Hippocampal formation (tissue), 2 donors: ENCODE measurements at places on chromosomes 1 and 21.

- no peak for DNase-seq
Observed at GRCh38 chr1:67769633-67770256, 63.5 kb downstream of the GNG12 start.

DNA sequence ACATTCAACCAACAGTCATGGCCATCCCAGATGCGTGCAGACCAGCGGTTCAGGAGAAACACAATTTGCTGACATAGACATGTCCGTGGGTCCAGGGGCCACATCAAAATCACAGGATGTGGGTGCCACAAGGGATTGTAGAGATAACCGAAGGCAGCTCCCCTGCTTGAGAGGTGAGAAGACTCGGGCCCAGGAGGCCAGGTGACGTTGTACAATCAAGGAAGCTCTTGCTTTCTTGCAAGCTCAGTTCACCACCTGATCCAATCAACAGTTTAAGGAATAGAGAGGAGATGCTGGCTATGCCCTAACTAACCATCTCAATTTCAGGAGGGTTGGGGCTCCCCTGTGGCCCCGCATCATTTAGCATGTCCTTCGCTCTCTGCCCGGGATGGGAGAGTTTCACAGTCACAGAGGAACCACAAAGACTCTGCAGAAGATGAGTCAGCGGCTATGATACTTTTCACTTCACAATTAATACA lies 19.5 kb downstream of the UBASH3A start:
- DNase-seq: no peak

- DNase-seq: no peak
Observed at GRCh38 chr1:3597599-3597964, 13.7 kb downstream of the MEGF6 start.

DNA sequence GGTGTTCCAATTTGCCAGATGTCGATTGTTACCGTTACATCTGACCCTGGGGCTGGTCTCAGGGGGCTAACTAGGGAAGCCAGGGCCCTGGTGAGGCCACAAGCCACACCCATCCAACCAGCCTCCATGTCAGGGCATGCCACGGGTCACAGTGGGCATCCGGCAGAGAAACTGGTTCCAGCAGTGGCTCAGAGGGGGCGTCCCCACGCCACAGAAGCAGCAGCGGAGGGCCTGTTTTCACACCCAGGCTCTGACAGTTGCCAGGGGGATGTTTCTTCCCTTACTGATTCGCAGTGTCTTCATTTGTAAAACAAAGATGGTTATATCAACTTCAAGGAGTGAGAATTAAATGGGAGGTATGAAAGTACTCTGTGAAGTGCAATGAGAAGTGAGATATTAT lies 75.0 kb upstream of the COX20 start:
- no peak for DNase-seq

GRCh38 chr1:16442265-16442664 lies 1.7 kb downstream of the NECAP2 start:
- DNase-seq: no peak

GRCh38 chr1:117609471-117609911 lies 3.6 kb downstream of the TENT5C start:
- no peak for DNase-seq

DNA sequence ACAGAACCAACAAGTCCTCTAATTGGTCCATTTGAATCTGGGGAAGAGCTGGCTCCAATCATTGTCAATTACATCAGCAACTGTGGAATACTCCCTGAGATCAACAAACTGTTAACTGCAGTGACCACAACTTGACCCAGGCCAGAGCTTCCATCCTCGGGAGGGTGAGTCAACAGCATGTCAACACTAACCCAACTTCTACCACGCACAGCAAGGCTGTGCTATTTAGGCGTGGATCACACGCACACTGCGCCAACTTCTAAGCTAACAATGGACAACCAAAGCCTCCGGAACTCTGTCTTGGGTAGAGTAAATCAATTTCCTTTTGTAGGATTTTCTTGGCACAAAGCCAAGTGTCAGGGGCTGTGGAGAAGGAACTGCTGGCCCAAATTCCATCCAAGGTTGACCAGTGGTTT lies 30.4 kb downstream of the APP start:
- no peak for DNase-seq

DNA sequence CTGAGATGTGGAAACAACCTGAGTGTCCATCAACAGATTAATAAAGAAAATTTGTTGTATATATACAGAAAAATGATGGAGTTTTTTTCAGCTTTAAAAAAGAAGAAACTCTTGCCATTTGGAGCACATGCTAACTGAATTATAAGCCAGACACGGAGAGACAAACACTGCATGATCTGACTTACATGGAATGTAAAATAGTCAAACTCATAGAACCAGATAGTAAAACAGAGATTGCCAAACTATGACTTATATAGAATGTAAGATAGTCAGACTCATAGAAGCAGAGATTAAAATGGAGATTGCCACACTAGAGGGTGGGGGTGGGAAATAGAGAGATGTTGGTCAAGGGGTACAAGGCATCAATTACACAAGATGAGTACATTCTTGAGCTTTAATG lies 1786.6 kb downstream of the PLA2G4A start:
- no peak for DNase-seq

DNA sequence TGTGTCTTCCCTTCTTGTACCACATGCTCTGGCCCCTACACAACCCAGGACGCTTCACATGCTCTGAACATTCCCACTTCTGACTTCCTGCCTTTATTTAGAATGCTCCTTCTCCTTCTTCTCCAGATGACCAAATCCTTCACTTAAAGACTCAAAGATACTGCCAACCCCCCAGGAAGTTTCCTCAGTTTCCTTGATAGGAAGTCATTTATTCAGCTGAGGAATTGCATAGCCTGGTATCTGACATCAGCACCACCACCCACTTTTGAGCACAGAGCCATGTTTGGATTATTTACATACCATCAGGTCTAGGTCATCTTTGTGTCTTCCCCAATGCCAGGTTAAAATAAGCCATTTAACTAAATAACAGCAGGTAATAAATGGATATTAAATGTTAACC lies 42.4 kb downstream of the GFI1 start:
- DNase-seq: no peak

DNA sequence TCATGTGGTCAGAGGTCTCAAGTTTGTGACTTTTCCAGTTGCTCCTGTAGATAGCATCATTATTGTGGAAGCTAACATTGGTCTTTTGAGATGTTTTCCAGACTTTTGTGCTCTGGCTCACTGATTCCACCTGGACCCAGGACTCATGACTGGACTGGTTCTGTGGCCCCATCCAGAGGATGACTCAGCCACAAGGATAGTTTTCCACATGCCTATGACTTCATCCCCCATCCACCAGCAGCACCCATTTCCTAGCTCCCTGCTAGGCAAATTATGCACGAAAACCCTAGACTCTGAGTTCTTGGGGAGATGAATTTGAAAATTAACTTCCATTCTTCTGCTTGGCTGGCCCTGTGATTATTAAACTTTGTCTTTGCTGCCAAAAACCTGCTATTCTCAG lies 949.3 kb downstream of the MRPL39 start:
- no peak for DNase-seq
